Hepatic stellate cell (primary cell): ENCODE measurements at places on chromosomes 2 and 18.

- no peak for DNase-seq
Observed at GRCh38 chr2:152594792-152595191, 122.5 kb downstream of the PRPF40A start.

DNA sequence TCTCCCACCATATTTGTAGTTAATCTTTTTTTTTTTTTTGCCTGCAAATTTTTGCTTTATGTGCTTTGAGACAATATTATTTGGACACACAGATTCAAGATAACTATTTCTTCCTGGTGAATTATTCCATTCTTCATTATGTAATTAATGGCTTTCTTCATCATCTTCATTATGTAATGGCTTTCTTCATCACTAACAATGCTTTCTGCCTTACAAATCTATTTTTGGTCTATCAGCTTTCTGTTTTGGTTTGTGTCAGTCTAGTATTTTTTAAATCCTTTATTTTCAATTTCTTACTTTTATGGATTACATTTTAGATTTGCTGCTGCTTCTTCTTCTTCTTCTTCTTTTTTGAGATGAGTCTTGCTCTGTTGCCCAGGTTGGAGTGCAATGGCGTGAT, 60.5 kb downstream of the MSH6 start:
- no peak for DNase-seq

GRCh38 chr2:7352191-7352590, 435.0 kb downstream of the RNF144A start:
- DNase-seq, result no peak

DNA sequence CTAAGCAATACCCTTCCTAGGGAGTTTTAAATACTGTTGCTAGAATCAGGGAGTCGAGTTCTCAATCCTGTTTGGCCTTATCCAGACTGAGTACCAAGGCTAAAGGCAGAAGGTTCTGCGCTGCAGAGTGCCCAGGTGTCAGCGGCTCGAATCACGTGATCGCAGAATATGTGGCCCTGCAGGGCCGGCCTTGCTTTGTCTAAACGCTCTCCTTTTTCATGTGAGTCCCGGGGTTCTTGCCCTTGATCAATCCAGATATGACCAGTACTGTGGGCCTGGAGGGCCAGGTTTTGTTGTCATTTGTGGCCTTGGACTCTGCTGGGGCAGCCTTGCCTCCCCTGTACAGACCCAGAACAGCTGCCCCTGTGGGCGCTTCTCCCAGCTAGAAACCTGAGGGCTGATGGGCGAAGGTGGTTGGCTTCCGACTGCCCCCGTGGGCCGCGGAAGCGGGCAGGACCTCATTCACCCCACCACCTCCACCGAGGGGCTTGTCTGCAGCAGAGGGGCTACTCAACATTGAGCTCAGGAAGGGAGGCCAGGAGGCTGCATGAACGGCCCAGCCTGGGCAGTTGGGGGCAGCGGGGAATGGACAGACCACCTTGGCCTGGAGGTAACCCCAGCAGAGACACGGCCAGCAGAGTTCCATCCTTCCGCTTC, 225.0 kb downstream of the ALPK2 start:
- DNase-seq, result no peak

DNA sequence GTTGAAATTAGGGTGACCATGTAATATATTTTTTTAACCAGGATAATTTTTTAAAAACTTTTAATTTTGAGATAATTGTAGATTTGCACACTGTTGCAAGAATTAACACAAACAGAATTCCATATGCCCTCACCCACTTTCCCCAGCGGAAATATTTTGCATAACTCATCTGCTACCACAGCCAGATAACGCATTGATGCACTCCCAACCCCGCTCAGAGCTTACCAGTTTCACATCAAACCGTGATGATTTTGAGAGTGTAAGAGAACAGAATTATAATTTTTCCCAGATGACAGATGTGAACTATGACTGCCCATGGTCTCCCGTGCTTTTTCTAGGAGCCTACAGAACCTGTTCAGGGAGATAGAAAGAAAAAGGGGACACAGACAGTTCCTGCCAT, 35.2 kb upstream of the LDLRAD4 start:
- no peak for DNase-seq

GRCh38 chr2:45332567-45332966, 278.5 kb downstream of the SRBD1 start:
- DNase-seq, result no peak

DNA sequence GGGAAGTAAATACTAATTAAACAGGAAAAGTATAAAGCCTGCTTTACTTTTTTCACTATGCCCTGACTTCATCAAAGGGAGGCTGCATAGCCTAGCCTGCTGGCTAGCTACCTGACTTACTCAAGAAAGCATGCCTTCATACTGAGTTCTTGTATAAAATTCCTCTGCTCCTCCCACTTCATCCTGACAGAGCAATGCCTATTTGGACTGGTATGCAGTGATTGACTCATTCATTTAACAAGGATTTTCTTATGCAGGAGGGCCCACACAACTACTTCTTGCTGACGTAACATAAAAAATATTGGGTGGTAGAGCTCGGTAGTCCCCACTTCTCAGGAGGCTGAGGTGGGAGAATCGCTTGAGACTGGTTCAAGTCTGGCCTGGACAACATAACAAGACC, 70.5 kb downstream of the PRPF40A start:
- DNase-seq, result peak; percentile 67

DNA sequence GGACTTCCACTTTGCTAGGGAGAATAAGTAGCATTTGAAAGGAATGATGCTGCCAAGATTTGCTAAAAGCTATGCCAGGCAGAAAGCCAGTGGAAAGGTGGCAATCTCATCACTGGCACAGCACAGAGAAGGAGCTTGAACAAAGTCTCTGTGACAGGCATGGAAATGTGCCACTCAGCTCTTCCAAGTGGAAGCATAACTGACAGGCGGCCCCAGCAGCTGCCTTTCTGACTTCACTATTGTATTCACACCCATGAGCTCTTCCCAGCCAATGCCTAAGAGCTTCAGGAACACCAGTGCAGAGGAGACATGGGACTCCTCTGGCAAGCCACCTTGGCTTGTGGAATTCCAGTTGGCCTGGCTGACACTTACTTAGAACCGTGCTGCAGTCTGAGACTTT, 134.6 kb upstream of the REG3G start:
- no peak for DNase-seq
